ENCODE measurements at places on chromosomes 6 and 20. TPM values are rescaled to one million over a fixed set of nuclear protein-coding genes. Genes with fewer than 3 reads are reported as not detected.

TRIM40 gene
- not detected for total RNA-seq

RRAGD gene
- total RNA-seq, result 57.9 TPM

PHACTR1 gene
- total RNA-seq, result 13.8 TPM

GLYATL3 gene
- not detected for total RNA-seq

IL17A gene
- not detected for total RNA-seq

IL20RA gene
- total RNA-seq, result 2.4 TPM

STMND1 gene
- total RNA-seq, result not detected

WFDC12 gene
- not detected for total RNA-seq

TRIM10 gene
- total RNA-seq, result 2.7 TPM

ELOVL4 gene
- total RNA-seq, result 2.3 TPM

CAGE1 gene
- total RNA-seq, result not detected

LY6G5C gene
- total RNA-seq, result 1.1 TPM

GRIK2 gene
- total RNA-seq, result 13.6 TPM

PLN gene
- 9.8 TPM for total RNA-seq

TNFRSF6B gene
- 4.3 TPM for total RNA-seq

ZC3H12D gene
- total RNA-seq, result 1.3 TPM

SLX4IP gene
- total RNA-seq, result 6.7 TPM

CBLN4 gene
- total RNA-seq, result 3.2 TPM
